ENCODE measurements at places on chromosomes 1 and 21.

DNA sequence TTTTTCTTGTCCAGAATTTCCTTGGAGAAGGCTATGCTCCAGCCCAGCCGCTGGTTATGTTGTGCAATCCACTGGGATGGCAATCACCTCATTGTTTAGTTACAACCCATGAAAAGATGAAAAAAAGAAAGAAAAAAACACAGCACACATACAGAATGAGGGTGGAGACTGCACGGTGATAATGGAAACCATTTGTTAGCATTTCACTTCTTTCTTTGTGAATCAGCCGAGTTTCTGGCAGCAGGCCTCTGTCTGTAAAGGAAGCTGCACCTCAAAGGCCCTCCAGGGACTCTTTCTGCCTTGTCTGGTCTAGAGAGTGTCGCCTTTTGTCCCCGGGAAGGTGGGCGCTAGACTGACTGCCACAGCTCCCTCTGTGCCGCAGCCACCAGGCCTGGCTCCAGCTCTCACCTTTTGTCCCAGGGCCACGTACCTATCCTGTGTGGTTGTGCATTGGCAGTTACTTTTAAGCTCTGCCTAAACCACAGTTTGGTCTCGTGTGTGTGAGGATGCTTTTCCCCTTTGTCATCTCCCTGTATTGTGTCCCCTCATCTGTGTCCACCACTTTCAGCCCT lies 35.6 kb downstream of the NGF start:
- peak; percentile 41 for DNase-seq

GRCh38 chr1:245512980-245513578 lies 358.3 kb downstream of the KIF26B start:
- peak; percentile 8 for DNase-seq

DNA sequence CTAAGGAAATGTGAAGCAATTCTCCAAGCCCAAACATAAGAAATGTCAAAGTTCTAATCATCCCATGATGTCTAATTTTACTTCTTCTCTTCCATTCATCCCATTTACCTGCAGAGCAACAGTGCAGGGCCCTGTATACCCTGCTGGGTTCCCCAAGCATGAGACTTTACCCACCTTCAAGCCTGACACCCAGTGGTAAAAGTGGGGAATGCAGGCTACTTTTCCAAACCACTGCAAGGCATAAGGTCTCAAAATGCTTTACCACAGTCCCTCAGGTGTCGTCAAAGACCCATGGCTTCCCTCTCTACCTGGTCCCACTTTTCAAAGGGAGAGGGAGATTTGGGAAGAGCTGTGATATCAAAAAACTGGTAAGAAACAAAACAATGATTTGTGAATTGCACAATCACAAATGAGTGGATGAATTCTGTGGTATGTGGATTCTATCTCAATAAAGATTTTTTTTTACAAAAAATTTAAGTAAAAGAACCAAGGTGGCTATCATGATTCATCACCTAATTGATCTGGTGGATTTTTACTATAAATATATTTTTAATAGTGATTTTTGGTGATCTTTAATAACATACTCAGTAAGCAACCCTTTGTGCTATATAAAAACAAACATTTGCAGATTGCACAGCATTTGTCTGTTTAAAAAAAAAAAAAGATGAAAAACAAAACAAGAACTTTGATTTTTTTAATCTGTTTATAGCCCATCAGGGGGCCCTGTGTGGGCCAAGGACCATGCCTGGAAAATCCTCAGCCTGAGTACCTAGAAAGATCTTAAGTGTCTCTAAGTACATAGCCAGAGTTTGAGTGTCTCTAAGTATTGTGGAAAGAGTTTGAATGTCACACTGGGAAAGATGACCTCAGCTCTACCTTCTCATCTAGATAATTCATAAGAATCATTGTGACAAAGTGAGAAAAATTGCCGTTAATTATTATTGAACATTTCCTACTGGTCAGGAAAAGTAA lies 73.1 kb upstream of the GJB5 start:
- peak; percentile 65 for DNase-seq

- no peak for DNase-seq
Observed at GRCh38 chr1:95547005-95547404, 313.0 kb downstream of the RWDD3 start.

DNA sequence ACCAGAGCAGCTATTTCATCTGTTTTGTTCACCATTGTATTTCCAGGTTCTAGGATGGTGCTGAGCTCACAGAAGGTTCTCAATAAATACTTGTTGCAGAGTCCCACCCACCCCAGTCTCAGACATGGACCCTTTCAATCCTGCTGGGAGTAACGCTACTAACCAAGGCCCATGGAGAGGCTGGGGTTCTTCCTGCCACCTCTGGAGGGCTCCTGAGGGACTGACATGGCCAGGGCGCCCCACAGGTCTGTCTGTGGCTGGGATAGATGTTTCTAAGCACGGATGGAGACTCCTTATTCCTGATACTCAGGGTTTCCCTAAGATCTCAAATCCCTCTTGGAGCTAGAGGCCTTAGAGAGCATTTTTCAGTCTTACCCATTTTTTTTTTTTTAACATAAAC lies 87.4 kb downstream of the EPHB2 start:
- DNase-seq = no peak

GRCh38 chr1:178101266-178101630 lies 7.3 kb downstream of the RASAL2 start:
- no peak for DNase-seq
